ENCODE measurements at places on chromosomes 5 and 9.
A peak's percentile ranks its signal among the peaks of the same experiment; 100 is the strongest.

- no peak for DNase-seq
These were observed 7.9 kb downstream of the OR13J1 start for GRCh38 chr9:35862328-35862727.

- no peak for DNase-seq
These were observed 179.8 kb downstream of the OLFM1 start for GRCh38 chr9:135267191-135267809.

GRCh38 chr5:16736158-16736995, 119.6 kb upstream of the RETREG1 start:
- DNase-seq: peak; percentile 69

GRCh38 chr5:170225326-170226128, 7.3 kb upstream of the C5orf58 start:
- DNase-seq: peak; percentile 72

DNA sequence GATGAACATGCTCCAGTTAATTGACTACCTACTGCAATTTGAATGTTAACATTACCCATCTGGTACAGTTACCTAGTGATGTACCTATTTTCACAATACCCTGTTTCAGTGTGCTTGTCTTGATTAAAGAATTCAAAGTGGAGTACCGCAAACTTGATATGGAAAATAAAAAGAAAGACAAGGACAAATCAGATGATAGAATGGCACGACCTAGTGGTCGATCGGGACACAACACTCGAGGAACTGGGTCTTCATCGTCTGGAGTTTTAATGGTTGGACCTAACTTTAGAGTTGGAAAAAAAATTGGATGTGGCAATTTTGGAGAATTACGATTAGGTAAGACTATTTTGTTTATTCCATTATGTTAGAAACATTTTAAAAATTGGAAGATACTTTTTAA, 33.5 kb downstream of the CSNK1G3 start:
- no peak for DNase-seq

Data from cerebellar cortex (tissue), 1 donor.